ENCODE measurements at places on chromosomes 2 and 18. TPM values are rescaled to one million over a fixed set of nuclear protein-coding genes. Genes with fewer than 3 reads are reported as not detected.

DNA sequence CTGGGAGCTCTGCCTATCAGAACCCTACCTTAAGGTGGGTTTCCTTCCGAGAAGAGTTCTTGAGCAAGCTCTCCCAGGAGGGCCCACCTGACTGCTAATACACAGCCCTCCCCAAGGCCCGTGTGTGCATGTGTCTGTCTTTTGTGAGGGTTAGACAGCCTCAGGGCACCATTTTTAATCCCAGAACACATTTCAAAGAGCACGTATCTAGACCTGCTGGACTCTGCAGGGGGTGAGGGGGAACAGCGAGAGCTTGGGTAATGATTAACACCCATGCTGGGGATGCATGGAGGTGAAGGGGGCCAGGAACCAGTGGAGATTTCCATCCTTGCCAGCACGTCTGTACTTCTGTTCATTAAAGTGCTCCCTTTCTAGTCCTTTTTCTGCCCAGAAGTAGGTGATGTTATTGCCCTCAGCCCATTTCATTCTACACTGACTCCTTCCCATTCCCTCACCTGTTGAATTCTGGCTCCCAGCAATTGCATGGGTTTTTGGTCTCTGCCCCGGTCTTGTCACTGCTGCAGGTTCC lies 6.5 kb downstream of the TMEM37 start:
- DNase-seq = no peak

Gene DSG4
- not detected for total RNA-seq

DNA sequence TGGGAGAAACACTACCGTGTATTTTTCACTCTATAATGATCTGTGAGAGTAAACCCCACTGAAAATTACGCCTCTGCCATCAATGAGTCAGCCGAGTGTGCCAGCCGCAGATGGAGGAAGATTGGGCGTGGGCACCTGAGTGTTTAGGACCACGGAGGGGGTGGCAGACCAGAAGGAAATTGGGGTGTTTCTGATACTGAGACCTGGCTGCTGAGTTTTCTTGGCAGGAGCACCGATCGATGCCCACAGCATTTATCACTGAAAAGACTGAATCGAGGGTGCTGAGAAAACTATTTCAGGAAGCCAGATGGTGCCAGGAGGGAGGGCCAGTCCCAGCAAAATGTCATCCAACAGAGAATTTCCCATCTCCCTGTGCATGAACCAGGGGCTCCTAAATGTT lies 91.9 kb upstream of the TPO start:
- DNase-seq = no peak

DNA sequence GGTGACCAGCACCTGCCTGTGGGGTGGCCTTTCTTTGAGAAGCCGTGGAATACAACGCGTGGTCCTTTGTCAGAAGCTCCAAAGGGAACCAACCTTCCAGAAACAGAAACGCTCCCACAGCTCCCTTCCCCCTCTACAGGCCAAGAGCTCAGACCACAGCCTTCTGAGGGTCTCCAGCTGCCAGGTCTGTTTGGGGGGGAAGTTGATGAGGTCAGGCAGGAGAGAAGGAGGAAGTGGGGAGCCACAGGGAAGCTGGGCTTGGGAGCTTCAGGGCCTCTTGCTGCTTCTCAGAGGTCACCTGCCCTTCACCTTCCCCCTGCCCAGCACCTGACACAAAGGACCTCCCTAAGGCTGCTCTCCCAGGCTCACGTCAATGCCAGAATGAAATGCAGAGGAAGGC lies 287.7 kb upstream of the ID2 start:
- DNase-seq = no peak

- DNase-seq = no peak
These were observed 33.9 kb upstream of the SIX2 start for GRCh38 chr2:45043174-45043573.

- DNase-seq = no peak
These were observed 25.8 kb upstream of the CABYR start for GRCh38 chr18:24112874-24113615.

All from tibial nerve (tissue), 4 donors.